ENCODE measurements at places on chromosomes 6 and 20.

- DNase-seq = no peak
Observed at GRCh38 chr6:27836141-27836782, 75.9 kb downstream of the OR2B2 start.

DNA sequence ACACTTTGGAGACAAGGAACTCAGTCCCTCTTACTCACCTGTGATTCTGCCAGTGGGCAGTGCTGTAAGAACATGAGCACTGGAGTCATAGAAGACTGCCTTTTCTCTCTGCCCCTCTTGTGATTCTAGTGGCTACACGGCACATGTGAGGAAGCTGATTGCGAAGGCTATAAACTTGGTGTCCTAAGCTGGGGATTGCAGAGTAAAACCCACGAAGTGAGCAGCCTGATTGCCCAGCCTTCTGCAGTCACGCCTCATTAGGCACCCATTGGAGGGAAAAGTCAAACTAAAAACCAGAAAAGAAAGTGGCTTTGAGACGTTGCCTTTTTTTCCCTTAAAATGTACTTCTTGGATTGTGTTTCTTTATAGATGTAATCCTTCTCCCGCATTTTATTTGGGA lies 748.4 kb upstream of the CHD6 start:
- no peak for DNase-seq

- DNase-seq = no peak
Observed at GRCh38 chr6:132731086-132731485, 17.2 kb upstream of the VNN1 start.

DNA sequence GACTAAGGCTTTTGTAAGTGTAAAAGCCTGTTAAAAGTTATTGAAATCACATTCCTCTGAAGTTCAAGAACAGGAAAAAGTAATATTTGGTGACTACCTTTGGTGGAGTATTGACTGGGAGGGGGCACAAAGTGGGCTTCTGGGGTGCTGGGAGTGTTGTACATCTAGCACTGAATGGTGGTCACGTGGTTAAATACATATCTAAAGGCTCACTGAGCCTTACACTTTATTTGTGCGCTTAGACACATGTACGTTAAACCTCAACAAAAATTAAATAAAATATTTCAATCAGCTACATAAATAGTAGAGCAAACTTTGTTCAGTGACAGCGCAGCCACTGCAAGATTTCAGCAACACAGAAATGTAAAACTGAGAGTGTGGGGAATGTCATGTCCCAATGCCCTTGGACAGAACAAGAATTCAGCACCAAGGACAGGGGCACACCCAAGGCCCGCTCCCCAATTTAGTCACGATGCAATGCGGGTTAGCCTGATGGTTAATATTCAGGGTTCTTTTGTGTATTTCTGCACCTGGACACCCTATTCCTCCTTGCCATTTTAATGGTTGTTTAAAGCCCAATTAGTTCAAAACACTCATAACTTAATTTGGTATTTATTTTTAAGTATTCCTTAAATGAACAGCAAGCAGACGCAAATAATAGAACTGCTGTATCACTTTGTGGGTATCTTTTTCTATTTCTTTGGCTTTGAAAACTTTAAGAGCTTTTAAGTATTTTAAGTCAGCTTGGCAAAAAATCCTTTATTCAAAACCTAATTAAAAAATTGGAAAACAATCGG lies 37.4 kb downstream of the ANGPT4 start:
- DNase-seq = no peak

DNA sequence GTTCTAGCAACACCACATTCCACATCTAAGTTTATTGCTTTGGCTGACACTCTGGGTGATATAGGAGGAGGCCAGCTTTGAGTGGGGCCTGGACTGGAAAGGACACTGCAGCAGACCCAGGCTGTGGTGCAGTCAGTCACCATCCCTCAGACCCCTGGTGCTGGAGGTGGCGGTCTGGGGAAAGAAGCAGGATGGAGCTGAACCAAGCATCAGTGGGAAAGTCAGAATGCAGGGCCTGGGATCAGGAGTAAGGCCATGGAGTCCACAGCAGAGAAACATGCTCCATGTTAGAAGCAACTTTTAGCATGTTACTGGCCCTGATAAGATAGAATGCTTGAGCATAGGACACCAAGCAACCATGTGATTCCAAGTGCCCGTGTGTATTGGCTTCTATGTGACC lies 5.9 kb downstream of the HLA-A start:
- DNase-seq = no peak

DNA sequence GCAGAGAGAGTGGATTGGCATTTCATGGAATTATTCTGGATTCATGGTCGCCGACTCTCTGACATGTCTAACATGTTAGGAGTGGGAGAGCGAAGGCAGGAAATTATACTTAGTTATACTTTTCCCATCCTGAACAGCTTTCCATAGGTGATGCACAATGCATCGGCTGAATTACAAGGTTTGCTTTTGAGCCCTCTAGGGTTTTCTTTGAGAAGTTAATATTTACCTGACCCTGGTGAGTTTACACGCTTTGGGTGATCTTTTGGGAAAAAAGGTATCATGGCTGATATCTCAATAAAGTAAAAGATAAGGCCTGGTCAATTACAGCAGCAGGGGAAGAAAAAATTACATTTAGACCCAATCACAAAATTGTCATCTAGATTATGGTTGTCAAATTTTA lies 14.0 kb upstream of the NKX2-2 start:
- no peak for DNase-seq

DNA sequence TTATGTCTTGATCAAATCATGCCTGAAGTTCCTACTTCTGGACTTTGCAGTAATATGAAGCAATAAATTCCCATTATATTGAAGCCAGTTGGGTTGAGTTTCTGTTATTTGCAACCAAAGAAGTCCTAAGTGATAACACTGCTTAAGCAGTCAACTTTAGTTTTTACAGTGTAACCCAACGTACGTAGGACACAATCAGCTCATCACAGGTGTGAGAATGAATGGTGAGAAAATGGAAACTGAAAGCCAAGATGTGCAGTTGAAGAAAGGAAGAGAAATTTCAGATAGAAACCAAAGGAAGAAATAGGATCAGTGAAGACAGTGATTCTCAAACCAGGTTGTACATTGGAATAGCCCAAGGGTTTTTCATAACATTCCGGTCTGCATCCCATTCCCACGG lies 211.4 kb upstream of the ZFP64 start:
- DNase-seq = no peak

DNA sequence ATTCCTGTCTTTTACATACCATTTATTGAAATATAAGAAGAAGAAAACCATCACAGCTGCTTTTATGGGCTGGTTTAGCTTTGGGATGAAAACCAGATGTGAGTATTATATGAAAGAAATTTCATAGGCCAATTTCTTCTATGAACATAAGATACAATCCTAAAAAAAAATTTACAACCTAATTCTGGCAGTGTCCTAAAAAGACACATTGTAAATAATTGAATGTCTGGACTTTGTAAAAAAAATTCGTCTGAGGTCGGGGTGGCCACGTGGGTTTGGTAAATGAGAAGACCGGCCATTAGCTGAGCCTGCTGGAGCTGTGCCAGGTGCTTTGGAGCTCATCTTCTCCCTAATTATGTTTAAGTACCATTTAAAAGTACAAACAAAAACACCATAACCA lies 26.8 kb downstream of the DACT2 start:
- peak; percentile 13 for DNase-seq

DNA sequence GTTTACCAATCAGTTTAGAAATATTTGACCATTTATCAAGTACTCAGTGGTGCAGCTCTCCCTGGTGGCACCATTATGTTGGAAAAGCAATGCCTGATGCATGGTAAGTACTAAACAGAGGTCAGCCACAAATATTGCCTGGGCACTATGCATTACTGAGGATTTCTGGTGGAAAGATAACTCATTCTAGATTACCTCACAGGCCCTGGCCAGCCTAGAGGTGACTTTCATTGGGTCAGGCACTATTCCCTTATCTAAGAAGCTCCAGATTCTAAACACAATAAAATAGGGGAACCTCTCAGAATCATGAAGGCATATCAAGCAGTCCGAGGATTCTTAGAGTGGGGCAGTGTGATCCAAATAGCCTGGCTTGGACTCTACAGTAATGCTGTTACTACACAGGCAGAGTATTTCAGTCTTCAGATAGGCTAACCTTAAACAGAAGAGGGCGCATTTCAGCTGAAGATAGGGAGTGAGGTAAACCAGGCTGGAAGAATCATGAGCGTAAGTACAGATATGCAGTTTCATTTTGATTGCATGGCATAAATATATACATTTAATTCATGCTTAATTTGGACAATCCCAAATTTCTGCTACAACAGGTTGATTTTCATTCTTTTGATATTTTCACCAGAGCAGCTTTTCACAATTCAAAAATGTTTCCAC lies 12.1 kb downstream of the LGSN start:
- DNase-seq = no peak

DNA sequence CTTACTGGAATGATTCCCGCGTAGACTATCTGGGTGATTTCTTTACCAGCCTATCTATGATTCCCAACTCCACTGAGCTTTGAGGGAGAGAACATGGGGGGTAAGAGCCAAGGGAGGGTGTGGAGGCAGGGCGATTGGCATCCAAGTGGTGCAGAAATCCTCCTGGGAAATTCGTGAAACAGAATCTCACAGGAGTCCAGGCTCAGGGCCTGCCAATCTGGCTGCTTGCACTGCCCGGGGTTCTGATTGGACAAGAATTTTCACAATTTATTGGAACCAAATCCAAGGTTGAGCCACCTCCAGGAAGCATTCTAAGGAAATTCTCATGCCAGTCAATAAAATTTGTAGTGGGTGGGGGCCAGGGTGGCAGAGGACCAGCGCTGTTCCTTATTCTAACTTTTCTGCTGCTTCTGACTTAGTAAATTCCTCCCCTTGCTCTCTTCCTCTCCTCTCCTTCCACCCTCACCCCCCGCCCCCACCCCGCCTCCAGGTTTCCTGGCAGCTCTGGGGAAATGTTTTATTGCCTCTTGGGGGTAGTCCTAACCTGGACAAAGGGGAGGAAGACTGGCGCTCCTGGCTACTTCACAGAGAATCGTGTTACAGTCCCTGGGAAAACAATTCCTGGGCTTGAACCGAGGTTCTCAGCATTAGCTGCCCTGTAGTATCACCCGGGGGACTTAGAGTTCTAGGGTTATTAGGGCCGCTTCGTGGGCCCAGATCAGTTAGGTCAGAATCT lies 3.1 kb downstream of the BMP6 start:
- DNase-seq = no peak

GRCh38 chr6:102950967-102951366 lies 1557.5 kb downstream of the GRIK2 start:
- no peak for DNase-seq

GRCh38 chr6:109834595-109835437 lies 143.3 kb upstream of the GPR6 start:
- DNase-seq = peak; percentile 53

DNA sequence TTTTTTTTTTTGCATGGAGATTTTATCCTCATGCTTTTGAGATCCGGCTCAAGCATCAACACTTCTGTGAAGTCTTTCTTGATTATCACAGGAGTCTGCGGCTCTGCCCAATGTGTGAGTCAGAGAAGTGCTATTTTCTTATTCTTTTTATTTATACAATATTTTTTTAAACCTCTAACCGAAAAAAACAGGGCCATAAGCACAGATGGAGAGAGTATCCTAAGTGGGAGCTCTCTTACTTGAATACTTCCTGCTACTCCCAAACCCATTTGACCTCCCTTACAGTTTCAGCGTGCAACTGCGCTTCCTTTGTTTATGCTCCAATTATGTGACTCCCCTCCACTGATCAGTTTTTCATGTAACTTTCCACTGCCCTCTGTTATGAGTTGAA lies 8.7 kb upstream of the ATXN1 start:
- DNase-seq = no peak

DNA sequence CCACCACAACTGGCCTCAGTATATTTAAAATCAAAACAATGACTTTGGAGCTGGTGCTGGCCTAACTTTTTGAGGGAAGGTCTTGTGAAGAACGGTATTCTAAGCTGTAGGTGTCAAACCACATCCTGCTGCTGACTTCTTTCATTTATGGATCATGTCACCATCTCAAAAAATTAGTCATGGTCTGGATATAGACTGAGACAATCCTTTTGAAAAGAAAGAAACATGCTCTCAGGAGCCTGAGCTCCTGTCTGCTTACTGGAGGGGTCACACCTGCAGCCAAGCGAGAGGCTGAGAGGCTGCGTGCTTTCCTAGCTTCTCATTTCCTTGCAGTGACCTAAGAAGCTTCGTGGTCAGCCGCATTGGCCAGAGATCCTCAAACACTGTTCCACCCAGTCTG lies 55.2 kb downstream of the TIAM2 start:
- no peak for DNase-seq

DNA sequence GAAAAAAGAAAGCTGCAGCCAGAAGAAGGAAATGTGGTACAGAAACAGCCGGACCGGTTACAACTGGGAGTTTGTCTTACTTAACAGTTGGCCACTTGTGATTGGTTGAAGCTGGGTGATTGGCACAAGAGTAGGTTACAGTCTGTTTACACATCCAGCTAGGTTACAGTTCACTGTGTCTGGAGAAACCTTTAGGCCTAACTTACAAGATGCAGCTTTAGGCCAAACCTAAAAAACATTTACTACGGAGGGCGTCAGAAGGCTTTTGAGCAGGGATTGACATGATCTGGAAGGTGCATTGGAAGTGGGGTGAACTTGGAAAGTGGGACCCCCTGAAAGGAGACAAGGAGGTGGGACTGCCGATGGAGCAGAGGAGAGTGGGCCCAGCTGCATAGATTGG lies 122.3 kb downstream of the BANF2 start:
- no peak for DNase-seq

DNA sequence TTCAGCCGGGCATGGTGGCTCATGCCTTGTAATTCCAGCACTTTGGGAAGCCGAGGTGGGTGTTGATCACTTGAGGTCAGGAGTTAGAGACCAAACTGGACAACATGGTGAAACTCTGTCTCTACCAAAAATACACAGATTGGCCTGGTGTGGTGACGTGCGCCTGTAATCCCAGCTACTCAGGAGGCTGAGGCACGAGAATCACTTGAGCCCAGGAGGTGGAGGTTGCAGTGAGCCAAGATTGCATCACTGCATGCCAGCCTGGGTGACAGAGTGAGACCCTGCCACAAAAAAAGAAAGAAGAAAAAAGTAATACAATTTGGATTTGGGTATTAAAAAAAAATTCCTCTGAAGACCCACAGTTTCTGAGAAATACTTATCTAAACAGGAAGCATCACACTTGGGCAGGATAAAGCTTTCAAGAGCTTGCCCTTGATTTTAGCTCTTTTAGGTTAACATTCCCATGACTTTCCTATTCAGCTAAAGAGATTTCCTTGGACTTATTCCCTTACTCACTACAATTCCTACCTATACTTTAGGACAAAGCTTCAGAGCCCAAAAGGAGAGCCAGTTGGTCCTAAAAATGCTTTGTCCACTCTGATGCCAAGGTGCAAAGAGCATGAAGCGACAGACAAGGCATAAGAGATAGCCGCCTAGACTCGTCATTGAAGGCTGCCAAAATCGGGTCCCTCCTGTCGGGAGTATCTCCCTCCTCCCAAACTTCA lies 1.9 kb downstream of the ELOVL2 start:
- DNase-seq = no peak

- DNase-seq = no peak
Observed at GRCh38 chr20:14979453-14979986, 642.1 kb upstream of the FLRT3 start.

- no peak for DNase-seq
Observed at GRCh38 chr20:35344354-35344837, 52.2 kb upstream of the FAM83C start.

GRCh38 chr20:45459606-45460005 lies 9.9 kb upstream of the WFDC2 start:
- no peak for DNase-seq
